ENCODE measurements at places on chromosomes 1 and 21. TPM values are rescaled to one million over a fixed set of nuclear protein-coding genes. Genes with fewer than 3 reads are reported as not detected.

CD1E gene
- not detected for total RNA-seq

DNA sequence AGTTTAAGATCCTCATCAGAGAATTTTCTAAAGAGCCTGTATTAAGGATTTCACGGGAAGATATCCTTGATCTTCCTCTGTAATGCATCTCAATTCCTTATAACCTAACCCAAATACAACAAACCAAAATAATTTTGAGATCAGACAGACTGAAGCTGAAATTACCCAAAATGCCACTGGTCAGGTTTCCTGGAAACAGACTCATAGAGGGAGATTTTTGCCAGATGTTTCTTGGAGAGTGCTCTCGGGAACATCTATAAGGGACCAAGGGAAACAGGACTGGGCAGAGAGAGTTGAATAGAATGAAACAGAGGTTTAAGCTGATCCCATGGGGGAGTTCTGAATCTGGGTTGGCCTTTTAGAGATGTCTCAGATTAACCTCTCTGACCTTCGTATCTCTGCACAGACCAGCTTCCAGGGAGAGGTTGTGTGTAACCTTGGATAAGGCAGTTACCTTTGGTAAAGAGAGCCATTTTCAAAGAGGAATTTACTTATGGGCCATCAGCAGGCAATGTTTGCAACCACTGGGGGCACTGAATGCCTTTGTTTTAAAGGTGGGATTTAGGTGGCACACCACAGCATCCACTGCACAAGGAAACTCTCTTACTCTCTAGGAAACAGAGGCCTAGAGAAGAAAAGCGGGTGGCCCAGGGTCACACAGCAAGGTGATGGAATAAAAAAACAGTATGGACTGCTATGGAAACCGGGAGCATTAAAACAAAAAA lies 130.8 kb upstream of the SGIP1 start:
- DNase-seq = no peak

GRCh38 chr1:55052221-55053142 lies 13.1 kb downstream of the PCSK9 start:
- DNase-seq = peak; percentile 0

DNA sequence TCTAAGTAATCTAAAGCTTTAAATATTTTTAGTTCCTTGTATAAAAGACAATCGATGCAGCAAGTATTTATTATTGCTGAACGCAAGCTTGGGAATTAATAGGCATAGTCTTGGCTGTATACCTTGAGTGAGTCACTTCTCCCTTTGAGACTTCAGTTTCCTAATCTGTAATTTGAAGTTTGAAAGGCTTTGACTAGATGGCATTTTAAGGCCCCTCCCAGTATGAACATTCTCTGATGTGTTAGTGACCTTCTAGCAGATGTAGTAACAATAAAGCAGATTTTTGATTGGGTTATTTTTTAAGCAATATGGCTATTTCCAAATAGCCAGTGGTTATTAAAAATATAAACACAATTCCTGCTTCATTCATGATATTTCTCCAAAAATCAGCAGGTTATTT lies 58.2 kb downstream of the DUSP10 start:
- no peak for DNase-seq

GRCh38 chr1:33624991-33625870 lies 152.8 kb downstream of the ZSCAN20 start:
- DNase-seq = peak; percentile 13

DNA sequence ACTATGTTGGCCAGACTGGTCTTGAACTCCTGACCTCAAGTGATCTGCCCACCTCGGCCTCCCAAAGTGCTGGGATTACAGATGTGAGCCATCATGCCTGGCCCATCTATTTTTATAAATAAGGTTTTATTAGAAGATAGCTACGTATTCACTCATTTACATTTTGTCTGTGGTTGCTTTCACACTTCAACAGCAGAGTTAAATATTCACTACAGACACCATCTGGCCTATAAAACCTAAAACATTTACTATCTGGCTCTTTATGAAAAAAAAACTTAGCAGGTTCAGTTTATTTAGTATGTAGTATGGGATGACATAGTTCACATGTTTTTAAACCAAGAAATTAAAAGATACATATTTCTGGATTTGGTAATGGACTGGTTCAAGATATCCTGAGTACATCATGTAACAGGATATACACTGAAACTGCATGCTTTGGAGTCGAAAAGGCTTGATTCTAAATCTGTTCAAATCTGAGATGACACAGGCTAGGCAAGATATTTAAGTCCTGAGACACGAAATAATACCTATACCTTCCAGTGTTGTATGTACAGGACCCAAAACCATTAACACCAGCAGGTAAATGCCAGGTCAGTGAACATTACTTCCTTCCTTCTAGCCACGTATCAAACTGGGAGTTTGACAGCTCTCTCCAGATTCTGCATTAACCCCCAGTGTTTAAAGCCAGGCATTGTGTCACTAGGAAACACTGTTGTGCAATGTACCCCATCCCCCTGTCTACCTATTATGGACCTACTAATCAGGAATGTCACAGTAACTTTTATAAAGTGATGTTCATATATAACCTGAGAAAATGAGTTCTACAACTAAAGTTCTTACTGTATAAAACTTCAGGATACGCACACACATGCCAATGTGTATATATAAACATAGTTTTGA lies 54.3 kb upstream of the SDC3 start:
- no peak for DNase-seq

DNA sequence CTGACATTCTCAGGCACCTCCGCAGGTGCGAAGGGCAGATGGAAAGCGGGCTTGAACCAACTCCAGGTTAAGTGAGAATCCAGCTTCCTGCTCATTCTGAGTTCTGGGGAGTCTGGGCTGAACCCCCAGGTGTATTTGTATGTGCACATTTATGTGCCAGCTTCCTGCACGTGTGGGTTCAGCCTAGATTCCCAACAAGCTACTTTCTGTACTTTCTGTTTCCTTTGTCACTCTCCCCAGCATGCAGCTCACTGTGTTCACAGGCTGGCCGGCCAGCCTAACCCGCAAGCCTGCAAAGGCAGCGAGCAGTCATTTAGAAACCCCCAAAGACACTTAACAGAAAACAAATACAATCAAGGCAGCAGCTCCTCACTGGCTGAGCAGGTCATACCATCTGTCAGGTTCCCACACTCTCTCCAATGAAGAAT lies 1.3 kb upstream of the IL19 start:
- DNase-seq = no peak

LDLRAD1 gene
- total RNA-seq = not detected

- no peak for DNase-seq
Measured at GRCh38 chr1:65493802-65494201, 73.3 kb downstream of the LEPR start.

GRCh38 chr1:75996196-75996595 lies 64.0 kb upstream of the ASB17 start:
- DNase-seq = no peak

DNA sequence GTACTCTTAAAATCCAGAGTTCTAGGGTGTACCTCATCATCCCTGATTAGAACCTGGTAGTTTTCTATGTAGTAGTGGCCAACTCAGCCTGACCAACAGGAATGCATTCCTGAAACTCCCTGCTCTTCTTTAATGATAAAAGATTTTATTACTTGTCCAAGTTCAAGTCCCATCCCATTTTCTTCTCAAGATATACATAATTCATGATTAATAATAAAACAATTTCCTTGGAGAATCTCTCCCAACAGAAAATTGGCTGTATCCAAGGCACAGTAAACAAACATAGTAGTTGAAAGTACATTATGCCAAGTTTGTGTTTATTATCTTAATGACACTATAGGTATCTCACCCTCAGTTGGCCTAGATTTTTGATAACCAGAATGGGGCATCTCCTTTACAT lies 714.1 kb upstream of the ADAMTS5 start:
- DNase-seq = no peak

RPTN gene
- total RNA-seq = not detected

- no peak for DNase-seq
Measured at GRCh38 chr1:205610901-205611466, 20.8 kb downstream of the ELK4 start.

C4BPA gene
- total RNA-seq = not detected

DNA sequence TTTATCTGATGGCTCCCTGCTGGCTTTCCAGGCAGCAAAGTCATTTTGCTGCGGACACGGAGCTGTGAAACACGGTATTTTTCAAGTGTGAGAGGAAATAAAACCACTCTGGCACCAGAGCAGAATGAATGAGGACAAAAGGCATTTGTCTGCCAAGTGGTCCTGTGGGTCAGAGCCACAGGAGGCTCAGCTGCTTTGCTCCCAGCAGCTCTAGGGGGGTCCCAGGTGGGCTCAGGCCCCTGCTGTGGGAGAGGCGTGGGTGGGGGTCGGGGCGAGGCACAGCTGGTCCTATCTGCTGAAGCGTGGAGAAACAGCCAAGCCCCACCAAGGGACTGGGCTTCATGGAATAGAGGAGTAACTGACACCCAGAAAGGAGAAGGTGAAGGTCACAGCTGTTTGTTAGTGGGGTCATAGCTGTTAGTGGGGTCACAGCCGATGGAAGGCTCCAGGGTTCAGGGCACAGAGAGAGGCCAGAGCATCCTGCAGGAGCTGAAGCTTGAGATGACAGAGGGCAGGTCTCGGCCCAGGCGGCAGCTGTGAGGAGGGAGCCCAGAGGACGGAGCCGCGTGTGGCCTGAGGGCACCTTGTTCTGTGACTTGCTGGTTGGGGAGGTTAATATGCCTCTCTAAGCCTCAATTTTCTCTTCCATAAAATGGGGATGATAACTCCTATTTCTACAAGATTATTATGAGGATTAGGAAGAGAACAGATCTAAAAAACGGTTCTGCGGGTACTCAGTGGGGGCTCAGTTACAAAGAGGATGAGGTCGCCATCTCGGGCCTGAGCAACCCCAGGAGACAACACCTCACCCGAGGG lies 7.1 kb downstream of the KIF17 start:
- no peak for DNase-seq

- DNase-seq = no peak
Measured at GRCh38 chr1:203002951-203003350, 4.2 kb upstream of the TMEM183A start.
